ENCODE measurements at places on chromosomes 11 and 22.

DNA sequence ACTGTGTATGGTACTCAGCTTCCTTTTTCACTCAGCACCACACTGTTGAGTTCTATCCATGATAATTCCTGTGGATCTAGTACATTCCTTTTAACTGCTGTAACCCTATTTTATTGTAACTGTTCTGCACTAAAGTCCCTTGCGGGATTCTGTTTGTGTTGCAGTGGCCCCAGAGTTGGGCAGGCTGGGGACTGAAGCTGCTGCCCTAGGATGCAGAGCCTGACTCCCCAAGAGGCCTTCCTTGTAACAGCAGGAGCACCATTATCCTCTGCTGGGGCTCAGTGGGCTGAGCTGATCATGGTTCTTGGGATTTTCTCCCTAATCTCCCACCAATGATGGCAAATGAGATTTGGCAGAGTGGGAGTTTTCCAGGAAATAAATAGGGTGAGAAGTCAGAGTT is 77.7 kb downstream of the CABIN1 start:
- DNase-seq, result no peak

GRCh38 chr11:48024635-48025071 is 44.3 kb downstream of the PTPRJ start:
- no peak for DNase-seq

DNA sequence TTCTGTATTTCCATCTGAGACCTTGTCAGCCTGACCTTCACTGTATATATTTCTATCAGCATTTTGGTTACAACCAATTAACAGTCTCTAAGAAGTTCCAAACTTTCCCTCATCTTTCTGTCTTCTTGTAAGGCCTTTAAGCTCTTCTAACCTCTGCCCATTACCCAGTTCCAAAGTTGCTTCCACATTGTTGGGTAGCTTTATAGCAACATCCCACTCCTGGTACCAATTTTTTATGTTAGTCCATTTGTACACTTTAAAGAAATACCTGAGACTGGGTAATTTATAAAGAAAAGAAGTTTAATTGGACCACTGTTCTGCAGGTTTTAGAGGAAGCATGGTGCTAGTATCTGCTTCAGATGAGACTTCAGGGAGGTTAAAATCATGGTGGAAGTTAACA is 1979.7 kb upstream of the RAG2 start:
- DNase-seq, result no peak

DNA sequence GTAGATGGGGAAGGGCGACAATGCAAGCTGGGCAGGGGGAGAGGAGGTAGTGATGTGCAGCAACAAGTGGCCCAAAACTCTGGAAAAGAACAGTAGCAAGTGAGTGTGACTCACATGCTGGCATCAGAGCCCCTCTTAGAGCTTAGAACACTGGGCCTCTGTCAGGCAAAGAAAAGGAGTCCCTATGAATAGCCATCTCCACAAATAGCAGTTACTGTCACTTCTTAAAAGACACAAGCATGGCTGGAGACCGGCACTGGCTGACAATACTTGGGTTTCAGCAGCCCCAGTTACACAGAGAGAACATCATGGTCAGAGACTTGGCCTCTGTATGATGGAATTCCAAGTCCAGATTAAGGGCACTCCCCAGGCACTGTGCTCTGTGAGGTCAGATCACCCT is 58.2 kb downstream of the PRCP start:
- no peak for DNase-seq

- no peak for DNase-seq
These were observed 180.0 kb downstream of the MAML2 start for GRCh38 chr11:96162816-96163499.

DNA sequence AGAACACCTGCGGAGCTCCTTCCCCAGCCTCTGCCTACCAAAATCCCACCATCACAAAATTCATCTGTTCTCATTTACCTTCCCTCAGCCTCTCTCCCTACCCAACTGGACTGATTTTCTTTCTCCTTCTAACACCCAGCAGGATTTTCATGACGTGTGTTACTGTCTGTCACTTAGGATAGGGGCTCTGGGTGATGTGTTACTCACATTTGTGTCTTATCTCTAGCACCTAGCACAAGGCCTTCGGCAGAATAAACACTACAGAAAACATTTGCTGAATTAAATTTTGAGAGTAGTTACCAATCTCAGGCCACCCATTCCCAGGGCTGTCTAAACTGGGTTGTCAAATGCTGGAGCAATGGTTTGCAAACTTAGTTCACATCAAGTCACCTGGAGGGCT is 88.0 kb downstream of the NTM start:
- no peak for DNase-seq

GRCh38 chr22:28927630-28928029 is 44.3 kb downstream of the ZNRF3 start:
- DNase-seq, result no peak

- no peak for DNase-seq
These were observed 164.0 kb upstream of the RASSF10 start for GRCh38 chr11:12845163-12845562.

DNA sequence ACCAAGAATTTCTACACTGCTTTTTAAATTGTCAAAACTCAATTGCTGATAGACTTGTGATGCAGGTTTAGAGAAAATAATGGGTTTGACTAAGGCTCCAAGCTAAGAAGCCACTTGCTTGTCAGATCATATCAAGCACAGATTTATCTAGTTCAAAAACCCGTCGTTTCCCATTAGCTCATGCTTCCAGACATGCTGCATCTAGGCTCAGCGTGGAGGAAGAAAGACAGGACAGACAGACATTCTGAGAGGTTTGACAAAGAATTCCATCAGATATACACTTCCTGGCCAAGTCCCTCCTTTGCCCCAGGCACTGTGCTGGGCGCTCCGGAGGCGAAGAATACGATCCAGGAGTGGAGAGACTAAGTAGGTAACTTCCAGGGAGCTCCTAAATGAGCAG is 76.8 kb downstream of the KCNC1 start:
- no peak for DNase-seq

GRCh38 chr11:115155320-115155719 is 348.9 kb downstream of the CADM1 start:
- DNase-seq, result no peak

- no peak for DNase-seq
These were observed 609 bp downstream of the CDK2AP2 start for GRCh38 chr11:67507242-67507863.

DNA sequence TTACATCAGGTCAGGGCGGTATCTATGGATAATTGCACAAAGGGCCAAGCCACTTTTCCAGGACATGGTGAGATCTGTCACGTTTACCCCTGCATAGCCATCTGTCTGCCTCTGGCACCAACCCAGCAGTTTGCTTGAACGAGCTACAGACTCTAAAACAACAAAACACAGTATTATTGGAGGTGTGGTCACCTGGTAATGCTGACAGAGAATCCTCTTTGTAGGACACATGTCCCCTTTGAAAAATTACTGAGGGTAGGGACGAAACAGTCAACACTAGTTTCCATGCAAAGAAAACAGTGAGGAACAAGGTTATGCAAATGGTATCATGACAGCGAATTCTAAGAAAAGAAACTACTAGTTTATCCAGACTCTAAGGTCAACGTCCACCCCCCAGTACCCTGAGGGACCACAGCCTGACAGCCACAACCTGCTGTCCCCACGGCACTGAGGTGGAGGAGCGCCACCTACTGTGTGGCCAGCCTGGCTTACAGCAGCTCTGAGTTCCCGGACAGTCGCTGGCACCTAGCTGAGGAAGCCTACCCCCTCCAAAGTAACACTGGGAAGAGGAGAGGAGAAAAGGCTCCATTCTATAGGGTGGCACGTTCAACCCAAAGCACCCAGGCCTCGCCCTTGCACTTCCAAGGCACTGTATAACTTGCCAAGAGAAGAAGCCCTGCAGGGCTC is 117.4 kb upstream of the BID start:
- no peak for DNase-seq

GRCh38 chr11:67415501-67416304 is at the start of gene CARNS1:
TSS of gene CARNS1 (plus strand) at chr11:67415678. CDS start at chr11:67416200, 522 bp downstream.
- no peak for DNase-seq

GRCh38 chr11:36376009-36376887 is 80.2 kb downstream of the PRR5L start:
- no peak for DNase-seq

GRCh38 chr11:33936725-33937604 is 45.1 kb upstream of the LMO2 start:
- no peak for DNase-seq

GRCh38 chr22:32796865-32797573 is 4.5 kb upstream of the TIMP3 start:
- DNase-seq, result peak; percentile 56

DNA sequence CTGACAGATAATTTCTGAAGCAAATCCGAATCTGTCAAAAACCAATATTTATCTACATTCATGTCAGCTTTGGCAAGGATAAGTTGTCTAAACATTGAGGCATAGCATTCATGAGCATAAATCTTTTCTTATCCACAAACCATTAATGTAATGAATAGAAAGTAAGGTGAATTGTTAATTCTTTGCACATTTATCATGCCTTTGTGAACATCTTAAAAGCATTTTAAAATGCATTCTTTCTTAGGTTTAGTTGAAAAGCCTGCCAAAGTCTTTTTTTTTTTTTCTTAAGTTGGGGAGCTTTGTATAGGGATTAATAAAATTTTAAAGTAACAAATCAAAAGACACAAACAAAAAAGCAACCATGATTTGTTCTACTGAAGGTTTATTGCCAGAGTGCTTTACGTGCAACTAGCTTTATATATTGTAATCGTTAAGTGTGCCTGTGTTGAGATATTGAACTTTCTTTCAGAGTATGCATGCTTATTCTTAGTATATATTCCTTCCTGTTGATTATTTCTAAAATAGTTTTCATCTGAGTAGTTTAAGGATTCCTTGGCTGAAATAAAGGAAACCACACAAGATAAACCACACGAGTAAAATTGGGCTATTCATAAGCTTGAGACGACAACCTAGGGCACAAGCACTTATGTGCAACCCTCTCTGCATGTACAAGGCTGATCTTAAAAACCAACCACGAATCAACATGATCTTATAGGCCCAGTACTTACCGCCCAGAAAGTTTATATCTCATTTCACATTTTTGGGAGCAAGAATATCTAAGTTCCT is 1110.9 kb upstream of the CNTN5 start:
- no peak for DNase-seq

GRCh38 chr22:40853333-40853732 is 3.1 kb downstream of the ST13 start:
- no peak for DNase-seq

DNA sequence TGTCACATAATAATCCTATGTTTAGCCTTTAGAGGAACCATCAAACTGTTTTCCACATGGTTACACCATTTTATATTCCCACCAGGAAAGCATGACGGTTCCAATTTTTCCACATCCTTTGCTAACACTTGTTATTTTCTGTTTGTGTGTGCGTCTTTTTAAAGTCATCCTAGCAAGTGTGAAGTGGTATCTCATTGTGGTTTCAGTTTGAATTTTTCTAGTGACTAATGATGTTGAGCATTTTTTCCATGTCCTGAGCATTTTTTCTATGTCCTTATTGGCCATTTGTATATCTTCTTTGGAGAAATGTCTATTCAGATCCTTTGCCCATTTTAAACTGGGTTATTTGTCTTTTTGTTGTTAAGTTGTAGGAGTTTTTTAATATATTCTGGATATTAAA is 53.7 kb upstream of the DEPDC7 start:
- no peak for DNase-seq

DNA sequence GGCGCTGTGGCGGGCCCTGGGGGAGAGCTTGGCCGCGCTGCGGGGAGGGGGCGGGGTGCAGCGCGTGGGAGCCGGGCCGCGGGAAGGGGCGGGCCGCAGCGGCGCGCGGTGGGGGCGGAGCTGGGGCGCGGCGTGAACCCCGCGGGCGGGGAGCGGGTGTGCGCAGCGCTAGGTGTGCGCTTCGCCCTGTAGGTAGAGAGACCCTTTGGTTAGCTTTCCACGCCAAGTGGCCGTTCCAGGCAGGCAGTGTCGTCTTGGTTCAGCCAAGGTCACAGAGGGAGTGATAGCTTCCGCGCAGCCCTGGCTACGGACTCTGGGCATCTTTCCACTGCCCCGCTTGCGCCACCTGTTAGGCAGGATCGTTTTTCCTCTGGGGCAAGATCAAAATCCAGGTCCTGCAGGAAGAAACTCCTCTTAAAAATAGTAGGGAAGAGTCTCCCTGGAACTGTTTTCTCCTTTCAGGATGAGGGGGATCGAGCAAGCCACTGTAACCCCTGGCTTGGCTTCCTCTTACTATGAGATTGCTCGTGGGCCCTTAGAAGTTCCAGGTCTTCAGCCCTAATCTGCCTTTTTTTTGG is 434 bp downstream of the BANF1 start:
- DNase-seq, result peak; percentile 80

GRCh38 chr22:49996119-49996517 is 16.4 kb downstream of the IL17REL start:
- no peak for DNase-seq

- no peak for DNase-seq
These were observed 666 bp downstream of the MSANTD4 start for GRCh38 chr11:106021181-106021966.

DNA sequence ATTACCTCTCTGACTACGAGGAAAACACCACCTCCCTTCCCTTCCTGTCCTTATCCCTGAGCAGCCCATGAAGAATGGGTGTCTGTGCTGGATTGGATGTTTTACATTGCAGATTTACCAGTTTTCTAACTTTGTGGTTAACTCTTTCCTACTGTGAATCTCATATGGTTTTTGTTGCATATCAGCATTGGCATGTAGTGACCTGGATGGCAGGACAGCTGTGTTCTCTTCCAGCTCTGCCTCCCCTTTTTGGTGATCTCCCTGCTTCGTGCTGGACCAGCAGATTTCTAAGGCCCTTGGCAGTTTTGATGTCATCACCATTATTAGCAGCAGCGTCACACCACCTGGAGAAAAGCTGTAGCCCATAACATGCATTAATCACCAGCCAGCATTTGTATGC is 26.7 kb downstream of the OR6Q1 start:
- DNase-seq, result no peak

- no peak for DNase-seq
These were observed 1.7 kb upstream of the PLAAT2 start for GRCh38 chr11:63564784-63565350.
